Karpas-422 (cell line): ENCODE measurements at places on chromosomes 7 and 10.

DNA sequence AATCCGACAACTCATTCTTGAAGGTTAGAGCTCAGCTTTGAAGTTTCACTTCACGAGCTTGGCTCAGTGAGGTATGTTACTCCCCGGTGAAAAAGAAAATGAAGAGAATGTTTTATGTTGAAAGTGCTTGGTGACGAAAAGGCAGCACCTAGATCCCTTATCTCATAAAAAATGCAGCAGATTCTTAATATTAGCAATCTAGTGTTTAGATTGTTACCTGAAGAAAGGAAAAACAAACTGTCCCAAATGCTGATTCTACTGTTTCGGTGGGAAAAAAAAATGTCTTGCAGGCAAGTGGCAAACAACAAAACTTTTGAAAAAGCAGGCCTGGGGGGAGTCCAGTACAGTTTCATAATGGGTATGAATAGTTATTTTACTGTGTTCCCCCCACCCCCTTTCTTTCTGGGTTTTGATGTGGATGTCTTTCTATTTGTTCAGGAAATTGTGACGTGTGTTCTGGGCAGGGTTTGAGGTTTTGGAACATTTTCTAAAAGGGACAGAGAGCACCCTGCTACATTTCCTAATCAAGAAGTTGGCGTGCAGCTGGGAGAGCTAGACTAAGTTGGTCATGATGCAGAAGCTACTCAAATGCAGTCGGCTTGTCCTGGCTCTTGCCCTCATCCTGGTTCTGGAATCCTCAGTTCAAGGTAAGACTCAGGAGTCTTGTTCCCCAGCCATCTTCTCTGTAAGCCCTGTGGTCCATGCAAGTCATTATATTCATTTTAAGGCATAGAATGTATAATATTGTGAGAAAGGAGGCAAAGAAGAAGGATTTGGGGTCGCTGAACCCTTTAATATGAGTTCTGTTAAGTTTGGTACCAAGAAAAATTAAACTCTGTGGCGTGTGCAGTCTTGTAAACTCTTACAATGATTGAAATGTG lies at the start of gene SRGN:
Gene SRGN, plus strand, starts transcription at position 514 of the 881 bp plus-strand sequence. Its CDS starts 55 bp downstream, at position 569.
- no peaks in the 10 kb centered on the region for H3K36me3 ChIP-seq
- H3K27me3 ChIP-seq: no peaks in the 10 kb centered on the region
- H3K27ac ChIP-seq: no peak within 1 kb of the TSS
- peaks cover 24% of the 10 kb centered on the region for H3K4me1 ChIP-seq
- H3K4me3 ChIP-seq: peak within 1 kb of the TSS; percentile 64
- DNase-seq: peak; percentile 74

DNA sequence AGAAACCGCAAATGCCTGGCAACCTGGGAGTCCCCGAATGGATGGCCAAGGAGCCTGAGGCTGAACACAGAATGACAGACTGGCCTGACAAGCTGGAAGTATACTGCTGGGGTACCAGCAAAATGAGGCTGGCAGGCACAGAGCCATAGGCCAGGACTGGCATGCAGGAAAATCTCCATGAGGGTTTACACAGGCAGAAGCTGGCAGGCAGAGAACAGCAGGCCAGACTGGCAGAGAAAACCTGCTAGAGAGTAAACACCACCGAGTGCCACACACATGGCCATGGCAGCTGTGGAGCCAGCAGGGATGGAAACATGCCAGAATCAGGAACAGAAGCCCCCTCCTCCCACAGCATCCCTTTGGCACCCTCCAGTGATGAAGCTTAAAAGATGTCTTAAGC lies 63.4 kb downstream of the CRPPA start:
- no peak overlapping the region for H3K4me3 ChIP-seq
- no peaks in the 10 kb centered on the region for H3K36me3 ChIP-seq
- no peaks in the 10 kb centered on the region for H3K4me1 ChIP-seq
- no peak overlapping the region for H3K27ac ChIP-seq

DNA sequence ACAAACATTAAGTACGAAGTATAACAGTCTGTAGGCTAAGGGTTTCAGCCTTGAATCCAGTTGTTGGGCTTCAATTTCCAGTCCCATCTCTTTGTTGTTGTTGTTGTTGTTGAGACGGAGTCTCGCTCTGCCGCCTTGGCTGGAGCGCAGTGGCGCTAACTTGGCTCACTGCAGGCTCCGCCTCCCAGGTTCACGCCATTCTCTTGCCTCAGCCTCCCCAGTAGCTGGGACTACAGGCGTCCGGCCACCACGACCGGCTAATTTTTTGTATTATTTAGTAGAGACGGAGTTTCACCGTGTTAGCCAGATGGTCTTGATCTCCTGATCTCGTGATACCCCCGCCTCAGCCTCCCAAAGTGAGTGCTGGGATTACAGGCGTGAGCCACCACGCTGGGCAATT lies 464.9 kb downstream of the ANKRD7 start:
- no peaks in the 10 kb centered on the region for H3K27me3 ChIP-seq
- no peak overlapping the region for H3K4me3 ChIP-seq
- H3K27ac ChIP-seq: no peak overlapping the region
- no peak for DNase-seq
- no peaks in the 10 kb centered on the region for H3K4me1 ChIP-seq

- no peaks in the 10 kb centered on the region for H3K27me3 ChIP-seq
- H3K4me1 ChIP-seq: peaks cover 17% of the 10 kb centered on the region
- no peak overlapping the region for H3K27ac ChIP-seq
These were observed 18.3 kb downstream of the UBE2D1 start for GRCh38 chr10:58352956-58353610.
